ENCODE measurements at places on chromosomes 11 and 22.

GRCh38 chr11:123800036-123800435, 6.1 kb downstream of the OR6M1 start:
- DNase-seq: no peak

GRCh38 chr11:122305426-122306320, 189.7 kb upstream of the BLID start:
- DNase-seq: no peak

DNA sequence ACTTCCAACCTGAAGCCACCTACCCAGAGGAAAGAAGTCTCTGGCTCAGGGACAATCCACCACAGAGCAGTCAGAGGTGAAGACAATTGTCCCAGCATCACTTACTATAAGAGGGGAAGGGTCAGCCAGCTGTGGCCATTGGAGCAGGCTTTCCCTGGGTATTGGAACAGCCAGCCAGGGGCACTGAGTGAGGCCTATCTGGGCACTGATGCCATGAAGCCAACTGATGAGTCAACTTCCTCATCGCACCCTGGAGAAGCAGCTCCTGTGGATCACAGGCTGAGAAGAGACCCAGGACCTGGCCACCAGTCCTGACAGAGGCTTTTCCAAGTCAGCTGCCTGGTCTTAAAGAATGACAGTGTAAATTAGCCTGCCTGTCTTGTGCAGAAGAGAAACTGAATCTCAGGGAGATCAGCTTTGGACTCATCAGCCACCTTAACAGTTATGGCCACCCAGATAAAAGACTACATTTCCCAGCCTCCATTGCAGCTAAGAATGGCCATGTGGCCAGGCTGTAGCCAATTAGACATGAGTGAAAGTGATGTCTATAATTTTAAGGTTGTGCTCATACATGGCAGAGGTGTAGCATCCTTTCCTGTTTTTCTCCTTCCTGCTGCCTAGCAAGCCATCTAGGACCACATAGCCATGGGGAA, 19.0 kb downstream of the CHST1 start:
- no peak for DNase-seq

GRCh38 chr11:94142308-94143281, 14.0 kb downstream of the PANX1 start:
- DNase-seq: peak; percentile 14

GRCh38 chr11:17699147-17700114, 19.9 kb upstream of the MYOD1 start:
- peak; percentile 52 for DNase-seq

DNA sequence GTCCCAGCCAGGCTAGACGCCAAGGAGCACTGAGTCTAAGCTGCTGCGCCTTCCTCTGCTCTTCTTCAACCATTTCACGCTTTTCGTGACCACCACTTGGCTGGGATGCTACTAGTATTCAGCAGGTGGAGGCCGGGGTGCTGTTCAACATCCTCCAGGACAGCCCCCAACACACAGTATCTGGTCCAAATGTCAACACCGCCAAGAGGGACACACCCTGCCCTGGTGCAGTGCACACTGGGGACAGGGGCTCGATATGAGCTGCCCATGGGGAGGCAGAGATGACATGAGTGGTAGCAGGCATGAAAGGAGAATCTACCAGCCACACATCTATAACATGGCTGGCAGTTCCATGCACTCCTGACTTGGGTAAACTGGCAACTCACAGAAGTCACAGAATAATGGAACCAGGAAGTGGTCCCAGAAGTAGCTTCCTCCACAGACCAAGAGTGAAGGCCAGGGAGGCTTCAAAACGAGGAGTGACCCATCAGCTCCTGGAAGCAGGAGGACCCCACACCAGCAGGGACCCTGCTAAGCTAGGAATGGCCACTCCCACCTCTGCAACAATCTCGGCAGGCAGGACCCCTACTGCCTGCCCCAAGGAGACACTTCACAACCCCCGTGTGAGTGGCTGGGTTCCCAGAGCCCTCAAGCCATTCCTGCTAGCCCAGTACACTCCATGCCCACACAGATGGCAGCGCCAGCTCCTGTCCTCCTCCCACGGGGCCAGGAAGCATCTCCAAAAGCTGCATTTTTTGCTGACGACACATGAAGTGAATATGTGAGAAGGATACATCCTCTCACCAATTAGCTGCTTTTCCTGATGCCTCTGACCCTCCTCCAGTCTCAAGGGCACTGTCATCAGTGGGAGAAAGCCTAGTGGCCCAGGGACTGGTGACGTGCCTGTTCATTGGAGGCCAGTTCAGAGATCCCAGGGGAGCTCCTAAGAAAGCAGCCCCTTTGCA, 78.8 kb downstream of the DGCR2 start:
- DNase-seq: peak; percentile 30

DNA sequence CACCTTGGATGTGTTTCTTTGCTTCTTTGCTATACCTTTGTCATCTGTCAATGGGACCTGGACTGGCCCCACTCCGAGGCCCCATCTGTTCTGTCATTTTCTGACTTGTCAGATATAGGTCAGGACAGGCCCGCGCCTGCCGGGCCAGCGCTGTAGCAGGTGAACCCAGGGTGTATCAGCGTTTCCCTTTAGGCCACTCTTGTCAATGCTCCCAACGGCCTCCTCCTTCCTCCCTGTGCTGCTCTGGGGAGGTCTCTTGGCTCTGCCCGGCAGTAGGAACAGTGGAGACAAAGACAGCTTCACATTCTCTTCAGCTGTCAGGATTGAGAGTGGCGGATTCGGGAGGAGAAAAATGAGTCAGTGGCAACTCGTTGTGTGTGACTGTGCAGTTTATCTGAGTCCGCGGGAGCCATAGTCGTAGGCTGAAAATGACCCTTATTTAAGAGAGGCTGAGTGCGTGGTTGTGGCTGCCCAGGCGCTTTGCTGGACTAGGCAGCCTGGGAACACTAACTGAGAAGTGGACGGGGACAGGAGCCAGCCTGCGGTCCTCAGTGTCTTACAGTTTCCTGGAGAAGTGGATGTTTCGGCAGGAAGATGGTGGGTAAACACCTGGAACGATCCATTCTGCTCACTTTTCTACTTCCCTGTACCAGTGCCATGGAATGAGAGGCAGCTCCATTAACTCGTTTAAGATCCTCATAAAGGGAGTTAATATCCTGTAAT, 102.3 kb downstream of the PRR5L start:
- no peak for DNase-seq

DNA sequence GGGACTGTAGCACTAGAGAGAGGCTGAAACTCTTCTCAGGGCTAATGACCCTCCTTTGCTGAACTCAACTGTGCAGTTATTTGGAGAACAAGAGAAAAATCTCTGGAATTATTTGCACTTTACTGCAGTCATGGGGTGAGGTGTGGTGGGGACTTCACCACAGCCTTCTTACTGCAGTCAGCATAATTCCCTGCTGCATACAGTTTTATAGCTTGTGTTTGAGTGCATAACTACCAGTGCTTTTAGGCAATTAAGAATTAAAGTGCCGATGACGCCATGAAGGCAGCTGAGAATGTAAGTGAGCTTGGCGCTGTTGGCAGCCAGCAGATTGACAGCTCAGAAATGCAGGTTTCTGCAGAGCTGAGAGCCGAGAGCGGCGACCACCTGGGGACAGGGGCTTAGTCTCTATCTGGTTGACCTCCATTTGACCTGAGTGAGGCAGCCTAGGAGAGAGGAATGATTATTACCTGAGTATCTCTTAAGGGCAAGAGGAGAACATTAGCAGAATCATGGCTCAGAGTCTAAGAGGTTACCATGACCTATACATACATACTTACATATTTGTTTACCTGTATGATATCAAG, 830.0 kb downstream of the NTM start:
- DNase-seq: no peak

All from fibroblast of skin of right quadriceps (primary cell).